ENCODE measurements at places on chromosomes 11 and 22. TPM values are rescaled to one million over a fixed set of nuclear protein-coding genes. Genes with fewer than 3 reads are reported as not detected.

- peak; percentile 56 for DNase-seq
These were observed 351.8 kb downstream of the BUD13 start for GRCh38 chr11:116420770-116421528.

- DNase-seq, result peak; percentile 99
These were observed 12.5 kb upstream of the MB start for GRCh38 chr22:35629406-35630216.

GRCh38 chr22:26579331-26579886, 10.5 kb downstream of the TPST2 start:
- DNase-seq, result no peak

GRCh38 chr11:108620958-108621772, 27.6 kb upstream of the EXPH5 start:
- DNase-seq, result peak; percentile 38

GRCh38 chr22:27405672-27406388, 395.7 kb downstream of the MN1 start:
- DNase-seq, result peak; percentile 56

DNA sequence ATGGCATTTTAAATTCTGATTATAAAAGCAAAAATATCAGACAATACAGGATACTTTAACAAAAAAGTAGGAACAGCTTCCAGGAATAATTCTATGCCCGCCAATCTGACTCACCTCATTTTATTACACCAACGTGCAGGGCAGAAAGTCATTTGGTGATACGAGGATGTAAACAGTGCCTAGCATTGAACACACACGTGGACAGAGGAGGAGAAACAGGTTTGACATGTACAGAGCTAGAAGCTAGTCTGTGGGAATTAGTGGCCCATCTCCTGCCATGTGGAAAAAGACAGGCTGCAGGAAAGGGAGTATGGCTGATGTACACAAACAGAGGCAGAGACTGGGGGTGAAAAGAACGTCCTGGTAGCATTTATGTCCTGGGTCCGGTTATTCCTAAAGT, 9.0 kb upstream of the SPINDOC start:
- DNase-seq, result no peak

GRCh38 chr22:26713823-26714449, 56.5 kb downstream of the MIAT start:
- peak; percentile 48 for DNase-seq

DNA sequence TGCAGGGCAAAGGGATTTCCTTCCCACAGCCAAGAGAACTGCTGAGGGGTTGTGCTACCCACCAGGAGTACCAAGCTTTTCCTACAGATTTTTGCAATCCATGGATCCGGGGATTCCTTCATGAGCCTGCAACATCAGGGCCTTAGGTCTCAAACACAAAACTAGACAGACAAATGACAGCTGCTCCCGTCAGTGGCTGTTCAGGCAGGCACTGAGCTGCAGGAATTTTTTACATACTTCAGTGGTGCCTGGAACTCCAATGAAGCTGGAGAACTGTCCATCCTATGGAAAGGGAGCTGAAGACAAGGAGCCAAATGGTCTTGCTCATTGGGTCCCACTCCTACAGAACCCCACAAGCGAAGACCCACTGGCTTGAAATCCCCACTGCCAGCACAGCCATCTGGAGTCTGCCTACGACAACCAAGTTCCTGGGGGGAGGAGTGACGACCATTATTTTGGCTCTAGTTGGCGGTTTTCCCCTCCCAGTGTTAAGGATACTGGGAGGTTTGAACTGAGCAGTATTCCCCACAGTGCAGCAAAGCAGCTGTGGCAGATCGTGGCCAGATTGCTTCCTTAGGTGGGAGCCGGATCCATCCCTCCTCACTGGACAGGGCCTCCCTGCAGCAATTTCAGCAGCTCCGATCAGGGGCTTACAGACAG, 157.7 kb upstream of the TMEM45B start:
- DNase-seq, result no peak

- DNase-seq, result no peak
These were observed 43.2 kb downstream of the FLRT1 start for GRCh38 chr11:64078905-64079304.

DNA sequence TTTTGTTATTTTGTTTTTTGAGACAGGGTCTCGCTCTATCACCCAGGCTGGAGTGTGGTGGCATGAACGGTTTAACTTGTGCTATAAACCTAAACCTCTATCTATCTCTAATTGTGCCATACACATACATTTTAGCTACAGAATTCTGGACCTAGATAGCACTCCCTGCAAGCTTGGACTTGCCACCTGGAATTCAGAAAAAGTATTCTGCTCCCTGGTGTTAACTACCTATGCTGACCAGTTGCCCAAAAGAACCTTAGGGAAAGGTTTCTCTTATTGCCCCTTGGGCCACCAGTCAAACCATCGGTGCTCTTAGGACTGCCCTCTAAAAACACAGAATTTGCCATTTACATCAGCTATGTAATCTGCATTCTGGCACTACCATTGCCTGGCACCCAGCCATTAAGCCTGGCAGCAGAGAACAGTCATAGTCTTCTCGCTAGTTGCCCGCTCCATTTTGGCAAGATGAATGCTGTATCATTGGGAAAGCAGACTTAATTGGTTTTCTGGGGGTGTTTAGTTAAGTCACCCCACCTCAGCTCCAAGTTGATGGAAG, 55.3 kb downstream of the ETS1 start:
- DNase-seq, result no peak

Gene MEI1
- total RNA-seq, result 1.4 TPM

Gene KRTAP5-11
- total RNA-seq, result not detected

Gene SSTR3
- total RNA-seq, result not detected

Gene DNHD1
- total RNA-seq, result 3.5 TPM

Gene HIC2
- total RNA-seq, result 2.5 TPM
